ENCODE measurements at places on chromosomes 1 and 21.

- no peak for DNase-seq
Observed at GRCh38 chr21:28749536-28749935, 243.1 kb downstream of the LTN1 start.

DNA sequence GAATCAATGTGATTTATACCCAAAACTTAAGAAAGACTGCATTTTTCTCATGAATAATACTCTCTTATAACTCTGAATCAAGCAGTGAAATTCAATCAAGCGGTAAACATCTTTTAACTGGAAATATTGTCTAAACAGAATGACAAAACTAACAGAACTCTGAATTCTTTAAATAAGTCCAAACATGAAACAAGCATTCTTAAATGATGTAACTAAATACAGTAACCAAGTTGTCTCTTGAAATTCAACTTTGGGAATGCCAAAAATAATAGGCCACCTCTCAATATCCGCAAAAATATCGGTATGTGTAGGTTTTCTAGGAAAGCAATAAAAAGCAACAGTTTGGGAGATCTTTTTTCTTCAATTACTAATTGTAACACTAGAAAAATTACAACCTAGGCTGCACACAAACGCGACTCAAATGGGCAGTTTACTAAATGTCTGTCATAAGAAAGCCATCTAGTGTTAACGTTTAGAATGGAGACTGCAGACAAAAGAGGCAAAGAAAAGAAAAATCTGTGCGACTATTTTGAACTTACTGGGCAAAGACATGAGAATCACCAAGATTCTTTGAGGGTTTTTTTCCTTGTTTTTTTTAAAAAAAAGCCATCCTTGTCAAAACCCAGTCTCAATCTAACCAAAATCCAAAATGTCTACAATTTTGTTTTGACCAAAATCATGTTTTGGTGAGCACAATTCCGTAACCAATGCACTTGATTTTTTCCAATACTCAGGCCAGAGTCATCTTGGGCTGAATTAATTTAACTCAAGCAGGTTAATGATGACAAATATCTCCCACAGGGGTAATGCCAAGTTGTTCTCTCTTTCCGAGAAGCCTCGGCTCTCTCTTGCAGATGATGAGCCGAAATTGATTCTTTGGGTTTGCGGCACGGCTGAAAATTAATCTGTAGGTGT, 1.3 kb downstream of the SIPA1L2 start:
- DNase-seq: no peak

GRCh38 chr21:33642896-33643657, 776 bp downstream of the ITSN1 start:
- DNase-seq: peak; percentile 37

GRCh38 chr21:29340228-29340627, 41.5 kb downstream of the BACH1 start:
- no peak for DNase-seq

DNA sequence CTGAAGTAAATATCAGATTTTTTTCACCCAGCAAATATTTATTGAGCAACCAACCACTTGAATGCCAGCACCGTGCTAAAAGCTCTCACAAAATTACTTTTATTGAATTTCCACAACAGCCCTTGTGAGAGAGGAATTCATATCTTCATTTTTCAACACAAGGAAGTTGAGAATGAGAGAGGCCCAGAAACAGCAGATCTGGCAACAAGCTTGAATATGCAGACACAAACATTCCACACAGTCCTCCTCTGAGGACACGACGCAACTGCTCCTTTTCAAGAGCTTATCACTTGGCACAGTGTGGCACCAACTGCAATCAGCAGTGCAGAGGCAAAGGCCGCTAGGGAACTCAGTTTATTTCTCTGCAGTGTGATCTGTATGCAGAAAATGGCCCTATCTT, 32.2 kb upstream of the IFNAR2 start:
- no peak for DNase-seq

- DNase-seq: no peak
Observed at GRCh38 chr1:156746406-156746727, 5.1 kb downstream of the HDGF start.

DNA sequence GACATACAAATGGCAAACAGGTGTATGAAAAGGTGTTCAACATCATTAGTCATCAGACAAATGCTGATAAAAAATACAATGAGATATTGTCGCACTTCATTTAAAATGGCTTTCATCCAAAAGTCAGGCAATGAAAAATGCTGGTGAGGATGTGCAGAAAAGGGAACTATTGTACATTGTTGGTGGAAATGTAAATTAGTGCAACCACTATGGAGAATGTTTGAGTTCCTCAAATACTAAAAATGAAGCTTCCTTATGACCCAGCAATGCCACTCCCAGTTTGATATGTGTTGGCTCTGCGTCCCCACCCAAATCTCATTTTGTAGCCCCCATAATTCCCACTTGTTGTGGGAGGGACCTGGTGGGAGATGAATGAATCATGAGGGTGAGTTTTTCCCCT, 309.7 kb upstream of the ZRANB2 start:
- no peak for DNase-seq

DNA sequence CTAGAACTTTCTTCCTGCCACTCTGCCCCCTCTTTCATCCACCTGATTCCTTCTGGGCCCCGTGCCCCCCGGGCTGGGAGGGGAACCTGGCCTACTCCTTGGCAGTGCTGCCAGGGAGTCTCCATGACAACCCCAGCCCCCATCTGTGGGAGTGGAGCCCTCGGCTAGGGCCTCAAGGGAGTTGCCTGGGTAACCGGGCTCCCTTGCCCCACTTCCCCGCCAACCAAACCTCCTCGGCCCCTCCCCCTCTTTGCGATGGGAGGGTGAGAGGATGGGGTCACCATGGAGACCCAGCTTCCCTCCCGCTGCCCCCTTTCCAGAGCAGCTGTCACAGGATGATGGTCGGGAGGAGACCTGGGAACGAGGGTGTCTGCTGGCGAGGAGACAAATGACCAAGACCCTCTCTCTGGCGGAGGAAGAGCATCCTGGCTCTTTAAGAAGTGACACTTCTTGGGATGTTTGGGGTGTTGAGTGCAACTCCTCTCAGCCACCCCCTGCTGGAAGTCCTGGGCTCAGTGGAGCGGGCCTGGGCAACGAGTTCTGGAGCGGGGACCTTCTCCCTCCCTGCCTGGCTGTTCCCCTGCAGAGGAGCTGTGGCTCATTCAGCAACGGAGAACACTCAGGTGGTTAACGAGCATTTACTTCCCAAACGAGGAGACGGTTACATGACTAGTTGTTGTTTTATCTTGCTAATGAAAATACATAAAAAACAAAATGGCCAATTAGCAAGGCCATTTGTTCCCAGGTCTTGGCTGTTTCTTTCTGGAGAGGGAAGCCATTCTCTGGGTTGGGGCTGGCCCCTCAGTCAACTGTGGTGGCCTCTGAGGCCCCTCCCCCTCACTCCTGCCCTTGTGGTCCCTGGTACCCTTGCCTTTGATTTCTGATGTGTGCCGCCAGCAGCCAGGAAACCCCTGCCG, 82.8 kb downstream of the UBIAD1 start:
- no peak for DNase-seq

- no peak for DNase-seq
Observed at GRCh38 chr1:202954057-202954745, 3.9 kb downstream of the ADIPOR1 start.

GRCh38 chr1:27021354-27022031, 8.8 kb upstream of the TENT5B start:
- DNase-seq: no peak

GRCh38 chr1:29758781-29759499, 522.6 kb downstream of the PTPRU start:
- DNase-seq: peak; percentile 74

DNA sequence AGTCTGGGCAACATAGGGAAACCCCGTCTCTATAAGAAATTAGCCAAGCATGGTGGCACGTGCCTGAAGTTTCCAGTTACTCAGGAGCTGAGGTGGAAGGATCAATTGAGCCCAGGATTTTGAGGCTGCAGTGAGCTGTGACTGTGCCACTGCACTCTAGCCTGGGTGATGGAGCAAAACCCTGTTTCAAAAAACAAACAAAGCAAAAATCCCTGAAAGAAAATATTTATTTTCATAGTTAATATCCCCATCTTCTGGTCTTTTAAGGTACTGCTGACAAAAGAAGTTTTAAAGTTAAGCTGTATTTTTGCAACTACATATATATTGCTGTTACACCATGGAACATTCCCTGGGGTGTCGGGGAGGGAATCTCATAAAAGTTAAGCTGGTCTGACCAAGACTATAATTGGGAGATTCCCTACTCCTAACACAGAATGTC, 26.0 kb downstream of the VAMP4 start:
- DNase-seq: no peak

- no peak for DNase-seq
Observed at GRCh38 chr1:26854906-26855305, 8.0 kb upstream of the SFN start.

GRCh38 chr1:39269349-39269748, 64.9 kb downstream of the MACF1 start:
- no peak for DNase-seq

DNA sequence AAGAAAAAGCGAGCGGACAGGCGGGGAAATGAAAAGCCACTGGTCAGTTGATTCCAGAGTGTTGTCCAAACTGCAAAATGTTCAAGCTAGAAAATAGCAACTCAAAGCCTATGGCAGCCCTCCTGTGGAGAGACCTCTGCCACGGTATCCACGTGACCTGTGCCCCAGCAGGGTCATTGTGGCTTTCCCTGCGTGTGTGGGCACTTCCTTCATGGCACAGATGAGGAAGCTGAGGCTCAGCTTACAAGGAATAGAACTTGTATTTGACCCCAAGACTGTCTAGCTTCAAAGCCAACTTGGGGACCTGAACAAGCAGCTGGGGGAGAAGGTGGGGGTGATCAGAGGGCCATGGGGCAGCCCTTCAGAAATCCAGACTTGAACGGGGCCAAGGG, 15.6 kb upstream of the PLEKHG5 start:
- DNase-seq: no peak

GRCh38 chr1:213585402-213585801, 402.4 kb upstream of the PROX1 start:
- DNase-seq: no peak

DNA sequence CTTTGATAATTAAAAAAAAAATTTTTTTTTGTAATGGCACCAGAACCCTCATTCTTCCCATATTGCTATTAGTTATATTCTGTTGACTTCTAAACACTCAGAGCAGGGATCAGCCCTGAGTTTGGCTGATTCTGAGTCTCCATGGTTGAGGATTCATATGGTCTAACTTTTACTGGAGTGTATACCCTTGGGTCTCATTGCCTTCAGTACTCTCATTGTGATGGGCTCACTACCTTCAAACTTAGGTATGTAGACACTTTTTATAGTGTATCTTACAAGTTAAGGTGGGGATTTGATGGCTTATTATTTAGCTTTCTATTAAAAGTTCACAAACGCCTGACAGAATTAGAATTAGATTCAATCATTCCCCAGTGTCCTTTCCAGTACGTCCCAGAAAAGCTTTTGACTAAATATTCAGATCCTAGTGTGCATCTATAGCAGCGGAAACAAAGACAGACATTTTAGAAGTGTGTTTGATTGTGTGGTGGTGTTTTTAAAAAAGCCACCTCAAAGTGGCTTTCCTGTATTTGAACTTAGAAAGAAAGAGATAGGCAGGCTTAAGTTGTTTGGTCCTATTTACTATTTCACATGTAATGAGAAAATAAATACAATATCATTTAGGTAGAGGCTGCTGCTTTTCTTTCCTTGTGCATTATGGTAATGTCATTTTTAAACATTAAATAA, 1.4 kb downstream of the MACF1 start:
- DNase-seq: no peak

DNA sequence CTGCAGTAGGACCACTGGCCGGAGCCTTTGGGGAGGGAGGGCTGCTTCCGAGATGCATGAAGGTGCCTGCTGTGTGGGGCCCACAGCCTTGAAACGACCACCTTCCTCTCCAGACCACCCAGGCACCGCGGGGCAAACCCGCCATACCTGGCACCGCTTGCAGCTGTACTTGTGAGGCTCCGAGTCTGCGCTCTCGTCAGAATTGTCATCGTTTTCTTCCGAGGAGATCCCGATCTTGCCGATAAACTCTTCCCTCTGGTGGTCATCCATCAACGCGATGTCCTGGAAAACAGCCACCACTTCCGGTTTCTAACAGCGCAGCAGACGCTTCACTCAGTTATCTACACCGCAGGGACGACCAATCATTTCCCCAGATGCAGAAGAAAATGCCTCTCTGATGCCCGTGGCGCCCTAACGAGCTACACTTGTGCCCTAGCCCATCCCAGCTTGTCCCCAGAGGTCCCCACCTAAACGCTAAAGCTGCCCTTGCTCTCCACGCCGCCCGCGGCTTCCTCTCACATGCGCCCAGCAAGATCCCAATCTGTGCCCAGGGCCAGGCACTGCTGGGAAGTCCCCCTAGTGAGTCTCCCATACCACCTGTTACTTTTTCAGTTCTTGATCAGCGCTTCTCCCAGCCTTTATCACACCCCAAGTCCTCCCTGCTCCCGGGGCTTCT, 55.0 kb upstream of the RIPK4 start:
- DNase-seq: no peak

GRCh38 chr1:92943502-92943847, 17.8 kb downstream of the DIPK1A start:
- no peak for DNase-seq

DNA sequence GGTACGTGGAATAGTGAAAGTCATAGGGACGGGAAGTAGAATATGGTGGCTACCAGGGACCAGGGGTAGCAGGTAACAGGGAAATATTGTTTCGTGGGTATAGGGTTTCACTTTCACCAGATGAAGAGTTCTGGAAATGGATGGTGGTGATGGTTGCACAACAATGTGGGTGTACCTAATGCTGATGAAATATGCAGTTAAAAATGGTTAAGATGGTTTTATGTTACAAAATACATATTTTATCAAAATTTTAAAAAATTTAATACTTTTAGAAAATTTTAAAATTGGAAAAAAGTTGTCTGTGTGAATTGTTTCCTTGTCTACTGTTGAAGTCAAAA, 55.5 kb upstream of the TLR5 start:
- DNase-seq: no peak

GRCh38 chr1:45566722-45567121, 16.1 kb downstream of the AKR1A1 start:
- DNase-seq: no peak

- no peak for DNase-seq
Observed at GRCh38 chr1:31306278-31306677, 9.4 kb downstream of the ZCCHC17 start.

DNA sequence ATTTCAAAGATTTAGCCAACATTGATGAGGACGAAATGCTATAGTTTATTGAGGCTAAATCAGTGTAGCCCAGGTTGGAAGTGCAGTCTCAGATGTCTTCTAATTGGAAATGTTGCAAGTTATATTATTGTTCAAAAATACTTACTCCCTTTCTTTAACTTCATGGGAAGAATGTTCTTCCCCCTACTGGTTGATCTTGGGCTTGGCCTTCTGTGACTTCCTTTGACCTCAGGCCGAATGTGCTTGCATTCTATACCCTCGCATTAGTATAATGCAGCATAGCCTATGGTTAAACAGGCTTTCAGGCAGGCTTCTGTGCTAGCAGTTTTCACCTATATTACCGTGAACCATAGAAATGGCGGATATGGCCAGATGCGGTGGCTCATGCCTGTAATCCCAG, 77.3 kb downstream of the RPE65 start:
- no peak for DNase-seq

- DNase-seq: no peak
Observed at GRCh38 chr1:33519240-33519884, 46.9 kb downstream of the ZSCAN20 start.
